ENCODE measurements at places on chromosomes 1 and 21.

GRCh38 chr1:245378311-245378722 lies 223.5 kb downstream of the KIF26B start:
- no peak overlapping the region for H3K4me3 ChIP-seq
- H3K36me3 ChIP-seq: no peaks in the 10 kb centered on the region
- ATAC-seq: no peak
- no peak overlapping the region for H3K27ac ChIP-seq

- peaks cover 8% of the 10 kb centered on the region for H3K4me1 ChIP-seq
- peak overlapping the region; percentile 58 for H3K27ac ChIP-seq
- H3K4me3 ChIP-seq: no peak overlapping the region
- H3K27me3 ChIP-seq: peaks cover 16% of the 10 kb centered on the region
- no peaks in the 10 kb centered on the region for H3K36me3 ChIP-seq
Measured at GRCh38 chr21:43281661-43282357, 113.0 kb downstream of the CRYAA start.

GRCh38 chr1:218364028-218364710 lies 19.0 kb downstream of the TGFB2 start:
- H3K27me3 ChIP-seq: no peaks in the 10 kb centered on the region
- no peak overlapping the region for H3K4me3 ChIP-seq
- no peak for ATAC-seq
- H3K27ac ChIP-seq: no peak overlapping the region
- no peaks in the 10 kb centered on the region for H3K4me1 ChIP-seq

GRCh38 chr1:56284928-56285327 lies 294.4 kb downstream of the PLPP3 start:
- no peaks in the 10 kb centered on the region for H3K27me3 ChIP-seq
- H3K27ac ChIP-seq: no peak overlapping the region

GRCh38 chr1:201755200-201755599 lies 73.8 kb upstream of the IPO9 start:
- H3K4me1 ChIP-seq: peaks cover 29% of the 10 kb centered on the region
- H3K27me3 ChIP-seq: peaks cover 24% of the 10 kb centered on the region
- ATAC-seq: no peak
- no peaks in the 10 kb centered on the region for H3K36me3 ChIP-seq

DNA sequence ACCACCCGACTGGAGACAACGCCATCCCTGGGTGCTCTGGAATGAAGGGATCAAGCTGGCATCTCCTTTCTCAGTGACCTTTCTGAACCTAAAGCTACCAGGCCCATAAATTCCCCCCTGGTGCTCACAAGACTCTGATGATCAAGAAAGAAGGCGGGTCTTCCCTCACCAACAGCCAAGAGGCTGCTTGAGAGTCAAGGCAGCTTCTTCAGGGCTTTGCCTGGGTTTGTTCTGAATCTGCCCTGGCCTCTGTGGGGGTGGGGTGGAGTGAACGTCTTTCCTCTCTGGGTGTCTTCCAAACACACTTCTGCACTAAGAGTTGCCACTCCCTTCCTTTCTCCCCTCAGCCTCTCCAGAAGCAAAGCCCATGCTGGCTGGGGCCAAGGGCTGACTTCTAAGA lies 36.1 kb downstream of the CD247 start:
- H3K4me1 ChIP-seq: no peaks in the 10 kb centered on the region
- H3K27ac ChIP-seq: no peak overlapping the region

DNA sequence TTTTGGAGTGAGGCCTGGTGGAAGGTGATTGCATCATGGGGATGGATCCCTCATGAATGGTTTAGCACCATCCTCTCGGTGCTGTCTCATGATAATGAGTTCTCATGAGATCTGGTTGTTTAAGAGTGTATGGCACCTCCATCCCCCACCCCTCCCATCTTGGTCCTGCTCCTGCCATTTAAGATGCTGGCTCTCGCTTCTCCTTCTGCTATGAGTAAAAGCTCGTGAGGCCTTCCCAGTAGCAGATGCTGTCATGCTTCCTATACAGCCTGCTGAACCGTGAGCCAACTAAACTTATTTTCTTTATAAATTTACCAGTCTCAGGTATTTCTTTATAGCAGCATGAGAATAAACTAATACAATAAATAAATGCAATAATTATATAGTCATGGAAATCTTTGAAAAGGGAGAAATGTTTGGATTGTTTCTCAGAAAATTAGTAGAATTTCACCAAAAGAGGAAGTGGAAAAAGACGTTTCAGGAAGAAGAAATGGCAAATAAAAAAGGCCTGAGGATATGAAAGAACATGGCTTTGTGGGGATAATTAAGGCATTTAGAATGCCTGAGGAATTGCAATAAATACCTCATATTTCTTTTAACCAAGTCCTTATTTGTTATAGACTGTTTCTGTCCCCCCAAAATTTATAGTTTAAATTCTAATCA lies 451.2 kb upstream of the ADGRL4 start:
- H3K4me3 ChIP-seq: no peak overlapping the region
- no peaks in the 10 kb centered on the region for H3K27me3 ChIP-seq
- no peaks in the 10 kb centered on the region for H3K36me3 ChIP-seq
- H3K4me1 ChIP-seq: no peaks in the 10 kb centered on the region

- peaks cover 42% of the 10 kb centered on the region for H3K36me3 ChIP-seq
- H3K27ac ChIP-seq: peak overlapping the region; percentile 92
- H3K4me3 ChIP-seq: peak overlapping the region; percentile 75
- no peaks in the 10 kb centered on the region for H3K27me3 ChIP-seq
- ATAC-seq: no peak
- H3K4me1 ChIP-seq: peaks cover 95% of the 10 kb centered on the region
Measured at GRCh38 chr1:24954631-24955030, 24.6 kb upstream of the RUNX3 start.

GRCh38 chr1:112496290-112496689 lies 12.5 kb upstream of the WNT2B start:
- H3K4me1 ChIP-seq: peaks cover 7% of the 10 kb centered on the region
- no peak overlapping the region for H3K4me3 ChIP-seq
- peaks cover 52% of the 10 kb centered on the region for H3K27me3 ChIP-seq
- no peak for ATAC-seq
- H3K36me3 ChIP-seq: no peaks in the 10 kb centered on the region
- H3K27ac ChIP-seq: no peak overlapping the region

GRCh38 chr21:30233228-30234020 lies 17.5 kb upstream of the CLDN8 start:
- no peaks in the 10 kb centered on the region for H3K27me3 ChIP-seq
- H3K27ac ChIP-seq: no peak overlapping the region
- no peak overlapping the region for H3K4me3 ChIP-seq
- ATAC-seq: no peak

DNA sequence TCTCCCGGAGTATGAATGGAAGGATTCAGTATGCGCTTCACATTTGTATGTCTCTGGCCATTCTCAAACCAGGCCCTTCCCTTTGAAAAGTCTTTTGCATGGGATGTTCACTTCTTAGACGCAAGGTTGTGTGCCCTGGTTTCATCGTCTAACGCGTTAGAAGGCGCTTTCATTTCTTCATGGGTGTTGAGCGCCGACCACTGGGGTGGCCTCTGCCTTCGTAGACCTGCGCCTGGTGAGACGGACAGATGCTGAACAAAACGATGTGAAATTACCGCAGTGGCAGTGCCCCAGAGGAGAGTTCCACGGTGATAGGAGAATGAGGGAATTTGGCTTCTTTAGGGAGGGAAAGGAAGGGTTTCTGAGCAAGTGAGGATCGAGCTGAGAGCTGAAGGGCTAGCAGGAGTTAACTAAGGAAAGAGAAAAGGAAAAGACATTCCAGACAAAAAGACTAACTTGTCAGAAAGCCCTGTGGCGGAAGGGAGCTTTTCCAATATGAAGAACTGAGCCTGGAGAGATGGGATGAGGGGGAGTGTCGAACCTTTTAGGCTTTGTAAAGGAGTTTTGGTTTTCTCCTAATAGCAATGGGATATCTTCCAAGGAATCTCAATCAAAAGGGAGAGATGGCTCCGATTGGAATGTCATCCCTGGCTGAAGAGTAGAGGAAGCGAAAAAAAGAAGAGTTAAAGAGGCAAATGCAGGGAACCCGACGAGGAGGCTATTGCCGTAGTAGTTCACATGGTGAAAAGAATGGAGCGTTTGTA lies 951 bp downstream of the GGPS1 start:
- peak; percentile 31 for ATAC-seq
- peaks cover 8% of the 10 kb centered on the region for H3K36me3 ChIP-seq
- no peaks in the 10 kb centered on the region for H3K27me3 ChIP-seq
- H3K4me1 ChIP-seq: peaks cover 25% of the 10 kb centered on the region
- H3K27ac ChIP-seq: no peak overlapping the region

DNA sequence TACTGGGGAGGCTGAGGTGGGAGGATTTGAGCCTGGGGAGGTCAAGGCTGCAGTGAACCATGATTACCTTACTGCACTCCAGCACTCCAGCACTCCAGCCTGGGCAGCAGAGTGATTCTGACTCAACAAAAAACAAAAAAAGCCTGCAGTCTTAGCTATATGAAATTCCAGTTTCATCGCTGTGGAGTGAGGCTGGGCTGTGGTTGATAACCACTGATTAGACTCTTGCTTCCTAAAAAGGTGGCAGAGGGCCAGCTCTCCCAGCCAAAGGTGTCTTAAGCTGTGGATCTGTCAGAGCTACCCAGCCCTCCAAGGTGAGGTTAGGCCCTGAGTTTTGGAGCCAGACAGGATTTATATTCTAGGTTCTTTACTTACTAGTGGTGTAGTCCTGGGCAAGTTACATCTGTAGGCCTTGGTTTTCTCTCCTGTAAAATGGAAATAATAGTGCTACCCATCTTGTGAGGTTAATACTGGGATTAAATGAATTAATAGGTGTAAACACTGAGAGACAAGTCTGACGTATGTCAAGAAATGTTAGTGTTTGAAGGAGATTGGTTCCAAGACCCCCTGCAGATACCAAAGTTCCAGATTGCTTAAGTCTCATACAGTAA lies 35.9 kb downstream of the TMCC2 start:
- peaks cover 9% of the 10 kb centered on the region for H3K27me3 ChIP-seq
- ATAC-seq: no peak

DNA sequence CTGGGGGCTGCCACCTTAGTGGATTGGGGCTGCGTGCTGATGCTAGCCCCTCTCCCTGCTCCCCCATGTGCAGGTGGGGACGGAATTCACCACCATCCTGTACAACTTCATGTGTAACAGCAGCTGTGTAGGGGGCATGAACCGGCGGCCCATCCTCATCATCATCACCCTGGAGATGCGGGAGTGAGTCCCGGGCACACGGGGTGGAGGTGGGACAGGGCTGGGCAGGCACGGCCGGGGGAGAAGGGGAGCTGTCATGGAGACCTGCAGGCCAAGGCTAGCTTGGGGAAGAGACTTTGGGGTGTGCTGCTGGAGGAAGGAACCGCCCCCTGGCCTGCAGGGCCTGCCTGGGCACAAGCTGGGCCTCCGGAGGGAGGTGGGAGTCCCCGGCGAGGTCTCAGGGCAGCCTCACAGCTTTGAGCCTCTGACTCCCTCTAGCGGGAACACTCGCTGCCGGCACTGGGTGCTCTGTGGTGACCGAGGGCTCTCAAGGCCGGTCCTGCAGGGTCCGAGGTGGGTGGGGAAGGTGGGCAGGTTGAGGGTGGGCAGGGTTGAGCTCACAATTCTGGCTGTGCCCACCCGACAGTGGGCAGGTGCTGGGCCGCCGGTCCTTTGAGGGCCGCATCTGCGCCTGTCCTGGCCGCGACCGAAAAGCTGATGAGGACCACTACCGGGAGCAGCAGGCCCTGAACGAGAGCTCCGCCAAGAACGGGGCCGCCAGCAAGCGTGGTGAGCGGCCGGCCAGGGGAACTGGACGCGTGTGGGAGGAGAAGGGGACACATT lies 25.0 kb upstream of the CCDC27 start:
- no peaks in the 10 kb centered on the region for H3K36me3 ChIP-seq
- no peak overlapping the region for H3K4me3 ChIP-seq
- peak; percentile 56 for ATAC-seq
- H3K4me1 ChIP-seq: peaks cover 6% of the 10 kb centered on the region
- H3K27ac ChIP-seq: no peak overlapping the region

DNA sequence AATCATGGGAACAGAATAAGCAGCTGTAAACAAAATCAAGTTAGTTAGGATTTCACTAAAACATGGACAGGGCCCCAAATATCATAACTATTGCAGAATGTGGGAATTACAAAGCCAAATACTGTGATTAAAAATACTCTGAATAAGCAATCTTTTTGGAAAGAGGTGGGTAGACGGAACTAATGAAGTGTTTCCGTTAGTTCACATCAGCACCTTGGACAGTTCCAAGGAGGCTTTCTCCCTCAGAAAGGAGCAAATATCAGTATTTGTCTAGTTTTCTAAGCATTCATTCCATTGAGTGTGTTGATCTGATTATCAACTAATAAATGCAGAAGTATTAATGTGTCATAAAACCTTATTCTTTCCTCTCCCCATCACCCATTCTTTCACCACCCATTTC lies 97.4 kb downstream of the FAM78B start:
- no peak overlapping the region for H3K27ac ChIP-seq
- H3K36me3 ChIP-seq: no peaks in the 10 kb centered on the region
- no peaks in the 10 kb centered on the region for H3K4me1 ChIP-seq
- no peaks in the 10 kb centered on the region for H3K27me3 ChIP-seq

DNA sequence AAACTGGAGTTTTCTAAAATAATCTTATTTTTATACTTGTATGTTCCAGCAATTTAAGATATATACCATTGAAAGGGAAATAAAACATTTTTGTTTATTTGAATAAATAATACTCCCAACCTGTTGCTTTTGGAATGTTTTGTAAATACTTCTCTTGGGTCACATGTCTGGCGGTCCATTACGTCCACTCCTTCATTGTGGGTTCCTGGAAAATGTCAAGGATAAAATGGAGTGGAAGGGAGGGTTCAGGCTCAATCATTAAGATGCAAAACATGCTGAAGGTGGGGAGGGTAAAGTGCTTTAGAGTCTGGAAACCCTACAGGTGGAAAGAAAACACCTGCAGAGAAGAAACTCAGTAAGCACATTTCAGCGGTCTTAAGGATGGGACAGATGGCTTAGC lies 34.2 kb upstream of the FAM3B start:
- no peaks in the 10 kb centered on the region for H3K27me3 ChIP-seq
- no peak overlapping the region for H3K4me3 ChIP-seq
- H3K27ac ChIP-seq: no peak overlapping the region

DNA sequence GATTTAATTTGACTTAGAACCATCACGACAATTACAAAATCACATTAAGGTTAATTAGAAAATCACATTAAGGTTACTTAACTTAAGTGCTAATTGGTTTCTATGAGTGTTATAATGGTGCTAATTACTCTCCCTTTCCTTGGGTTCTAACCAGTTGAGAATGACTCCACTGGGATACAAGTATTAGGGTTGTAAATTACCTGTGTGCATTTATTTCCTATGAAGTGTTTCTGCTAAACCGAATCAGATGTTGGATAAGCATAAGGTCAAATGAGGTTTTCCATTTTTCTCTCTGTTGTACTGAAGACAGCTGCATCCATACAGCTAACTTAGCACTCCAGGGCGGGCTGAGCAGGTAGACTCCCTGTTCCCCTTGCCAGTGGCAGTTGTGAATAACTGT lies 610.3 kb upstream of the TMPRSS15 start:
- H3K27me3 ChIP-seq: no peaks in the 10 kb centered on the region
- no peaks in the 10 kb centered on the region for H3K4me1 ChIP-seq
- no peak overlapping the region for H3K27ac ChIP-seq
- no peaks in the 10 kb centered on the region for H3K36me3 ChIP-seq

- no peak for ATAC-seq
- no peaks in the 10 kb centered on the region for H3K27me3 ChIP-seq
- no peaks in the 10 kb centered on the region for H3K36me3 ChIP-seq
- H3K27ac ChIP-seq: no peak overlapping the region
Measured at GRCh38 chr1:216616425-216616824, 106.8 kb downstream of the ESRRG start.
